ENCODE measurements at places on chromosomes 5 and 9.

GRCh38 chr5:139925650-139926640 lies 117.2 kb downstream of the NRG2 start:
- DNase-seq, result no peak

- DNase-seq, result no peak
These were observed 198.8 kb downstream of the ADAMTSL1 start for GRCh38 chr9:18672706-18673105.

DNA sequence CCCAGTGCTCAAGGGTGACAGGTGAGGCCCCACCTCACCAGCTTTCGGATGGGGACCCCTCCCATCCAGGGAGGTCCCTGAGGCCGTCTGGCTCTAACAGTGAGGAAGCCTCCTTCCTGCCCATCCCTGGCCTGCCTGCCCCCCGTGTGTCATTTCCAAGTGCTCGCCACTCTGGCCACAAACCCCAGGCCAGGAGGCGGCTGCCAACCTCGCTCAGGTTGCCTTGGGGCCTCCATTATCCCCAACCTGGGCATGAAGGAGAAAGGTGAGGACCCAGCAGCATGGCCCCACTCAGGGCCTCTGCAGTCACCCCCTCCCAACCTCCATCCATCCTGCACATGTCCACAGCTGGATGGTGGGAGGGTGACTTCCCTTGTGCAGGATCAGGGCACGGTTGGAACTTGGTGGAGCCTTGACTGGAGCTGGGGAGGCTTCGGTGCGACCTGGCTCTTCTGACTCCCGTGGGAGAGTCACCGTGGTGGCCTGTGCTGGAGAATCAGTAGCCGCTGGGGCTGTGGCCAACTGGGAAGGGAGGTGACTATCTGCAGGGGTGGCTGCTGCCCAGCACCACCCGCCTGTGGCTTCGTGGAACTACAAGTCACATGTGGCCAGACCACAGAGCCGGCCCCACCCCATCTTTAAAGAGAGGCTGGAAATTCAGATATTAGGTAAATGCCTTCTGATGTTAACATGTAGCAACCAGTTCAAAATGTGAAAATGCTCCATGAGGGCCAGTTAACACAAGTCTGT lies 37.5 kb upstream of the GFPT2 start:
- DNase-seq, result peak; percentile 58

DNA sequence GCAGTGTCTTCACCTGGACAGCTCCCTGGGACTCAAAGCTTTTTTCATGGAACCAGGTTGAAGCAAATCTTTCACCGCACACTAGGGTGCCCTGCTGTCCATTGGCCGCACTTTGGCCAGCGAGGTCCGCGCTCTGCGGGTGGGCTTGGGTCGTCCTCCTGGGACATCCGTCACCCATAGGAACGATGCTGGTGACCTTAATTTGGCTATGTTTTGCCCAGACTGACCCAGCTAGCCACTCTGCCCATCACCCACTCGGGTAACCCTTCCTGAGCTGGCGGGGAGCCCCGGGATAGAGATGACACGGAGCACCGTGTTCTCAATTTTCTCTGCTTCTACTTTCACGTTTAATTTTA lies 25.9 kb downstream of the ZDHHC11B start:
- DNase-seq, result no peak

DNA sequence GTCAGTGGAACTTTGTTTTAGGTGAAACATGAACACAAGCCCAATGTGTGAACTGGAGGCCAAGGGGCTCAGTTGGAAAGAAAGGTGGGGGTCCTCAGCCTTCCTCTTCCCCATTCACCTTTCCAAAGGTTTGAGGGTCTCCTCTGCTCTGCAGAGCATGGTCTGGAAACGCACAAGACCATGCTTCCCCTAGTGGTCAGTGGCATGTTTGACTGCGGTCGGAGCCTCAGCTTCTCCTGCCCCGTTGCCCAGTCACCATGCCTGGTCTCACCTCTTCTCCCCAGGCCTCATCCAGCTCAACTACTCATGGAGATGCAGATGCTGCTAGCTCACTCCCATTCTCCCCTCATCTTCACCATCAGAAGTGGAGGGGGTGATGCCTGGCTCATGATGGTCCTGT lies 340.3 kb downstream of the GADD45G start:
- peak; percentile 74 for DNase-seq

GRCh38 chr5:149324641-149325040 lies 20.7 kb upstream of the GRPEL2 start:
- DNase-seq, result no peak

DNA sequence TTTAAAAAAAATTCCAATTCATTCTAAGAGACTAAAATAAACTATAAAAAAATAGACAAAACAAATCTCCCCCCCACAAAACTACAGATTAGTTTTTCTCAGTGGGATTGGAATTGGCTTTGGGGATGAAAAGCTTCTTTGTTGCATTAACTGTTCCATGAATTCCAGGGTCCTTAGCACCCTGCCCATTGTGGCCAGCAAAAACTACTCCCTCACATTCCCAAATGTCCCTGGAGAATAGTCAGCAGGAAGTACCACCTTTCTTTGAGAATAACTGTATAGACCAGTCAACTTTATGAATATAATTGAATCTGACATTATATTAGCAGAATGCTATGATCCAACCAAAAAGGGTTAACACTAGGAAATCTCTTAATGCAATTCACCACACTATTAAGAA lies 147.9 kb downstream of the LPAR1 start:
- DNase-seq, result no peak

DNA sequence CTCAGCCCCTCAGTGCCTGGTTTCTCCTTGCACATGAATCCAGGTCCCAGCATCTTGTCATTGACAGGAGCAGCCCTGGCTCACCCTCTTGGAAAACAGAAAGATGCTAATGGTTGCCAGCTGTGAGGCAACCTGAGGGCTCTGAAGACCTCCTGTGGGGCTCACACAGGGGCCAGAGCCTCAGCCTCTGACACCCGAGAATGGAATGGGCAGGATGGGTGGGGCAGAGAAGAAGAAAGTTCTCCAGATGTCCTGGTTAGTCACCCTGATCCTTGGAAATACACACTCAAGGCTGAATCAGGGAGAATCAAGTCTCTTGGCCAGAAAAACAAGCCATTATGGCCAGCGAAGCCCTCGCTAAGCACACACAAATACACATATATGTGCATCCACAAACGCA lies 32.3 kb upstream of the SPATA31E1 start:
- no peak for DNase-seq

GRCh38 chr9:37747271-37747753 lies 6.3 kb upstream of the TRMT10B start:
- peak; percentile 88 for DNase-seq

- DNase-seq, result no peak
These were observed 463.4 kb downstream of the ZNF608 start for GRCh38 chr5:124283031-124283430.

- no peak for DNase-seq
These were observed 130.0 kb upstream of the MAP1B start for GRCh38 chr5:71977311-71977710.

GRCh38 chr9:128057724-128058409 lies 9.3 kb downstream of the NAIF1 start:
- no peak for DNase-seq

GRCh38 chr9:107141967-107142366 lies 141.1 kb upstream of the RAD23B start:
- peak; percentile 55 for DNase-seq

- peak; percentile 39 for DNase-seq
These were observed 102.2 kb downstream of the SERINC5 start for GRCh38 chr5:80153586-80154126.

GRCh38 chr5:118165619-118166018 lies 822.7 kb downstream of the DTWD2 start:
- DNase-seq, result no peak

- no peak for DNase-seq
These were observed 91.3 kb upstream of the GPBP1 start for GRCh38 chr5:57082441-57083067.

DNA sequence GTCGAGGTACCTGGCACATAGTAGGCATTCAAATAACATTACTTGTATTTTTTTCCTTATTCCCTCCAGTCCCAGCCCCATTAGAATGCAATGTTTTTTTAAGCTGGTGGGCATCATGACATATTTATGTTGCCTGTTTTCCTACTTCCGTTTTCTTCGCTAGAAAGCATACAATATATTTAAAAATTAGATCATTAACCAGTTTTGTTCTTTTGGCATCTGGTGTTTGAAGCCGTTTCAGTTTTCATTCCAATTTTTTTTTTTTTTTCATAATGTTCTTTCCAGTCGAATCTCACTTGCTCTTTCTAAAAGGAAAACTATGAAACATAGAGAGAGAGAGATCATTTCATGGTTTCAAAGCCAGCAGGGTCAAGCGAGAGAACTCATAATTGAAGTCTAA lies 228.3 kb upstream of the C9orf72 start:
- DNase-seq, result no peak

- DNase-seq, result no peak
These were observed 374.7 kb downstream of the ZSWIM6 start for GRCh38 chr5:61706751-61707150.

GRCh38 chr5:150636391-150637244 lies 3.8 kb upstream of the SYNPO start:
- no peak for DNase-seq

GRCh38 chr9:135559606-135560005 lies 1.9 kb upstream of the PAEP start:
- peak; percentile 30 for DNase-seq

- DNase-seq, result no peak
These were observed 174.8 kb downstream of the FANCC start for GRCh38 chr9:95142728-95143127.
